ENCODE measurements at places on chromosomes 7 and 10.

- DNase-seq, result no peak
Measured at GRCh38 chr10:101938305-101939007, 94.9 kb upstream of the KCNIP2 start.

- no peak for DNase-seq
Measured at GRCh38 chr10:60276232-60276631, 113.4 kb downstream of the ANK3 start.

- DNase-seq, result no peak
Measured at GRCh38 chr7:146214842-146215241, 98.2 kb downstream of the CNTNAP2 start.

DNA sequence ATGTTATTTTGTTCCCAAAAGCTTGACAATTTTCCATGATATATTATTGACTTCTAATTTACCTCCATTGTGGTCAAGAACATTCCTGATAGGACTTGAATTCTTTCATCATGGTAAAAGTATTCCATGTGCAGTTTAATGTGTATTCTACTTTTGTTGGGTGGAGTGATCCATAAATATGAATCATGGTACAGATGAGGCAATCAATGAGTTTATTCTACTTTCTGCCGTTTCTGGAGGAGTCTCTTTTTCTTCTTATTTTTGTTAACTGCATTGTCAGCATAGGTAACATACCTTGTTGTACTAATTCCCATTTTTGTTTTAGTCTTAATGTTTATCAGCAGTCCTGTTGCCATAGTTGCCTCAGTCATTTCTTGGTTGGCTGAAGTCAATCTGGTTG lies 69.6 kb downstream of the SHOC2 start:
- DNase-seq, result no peak

- no peak for DNase-seq
Measured at GRCh38 chr10:127944256-127944655, 37.4 kb downstream of the PTPRE start.

DNA sequence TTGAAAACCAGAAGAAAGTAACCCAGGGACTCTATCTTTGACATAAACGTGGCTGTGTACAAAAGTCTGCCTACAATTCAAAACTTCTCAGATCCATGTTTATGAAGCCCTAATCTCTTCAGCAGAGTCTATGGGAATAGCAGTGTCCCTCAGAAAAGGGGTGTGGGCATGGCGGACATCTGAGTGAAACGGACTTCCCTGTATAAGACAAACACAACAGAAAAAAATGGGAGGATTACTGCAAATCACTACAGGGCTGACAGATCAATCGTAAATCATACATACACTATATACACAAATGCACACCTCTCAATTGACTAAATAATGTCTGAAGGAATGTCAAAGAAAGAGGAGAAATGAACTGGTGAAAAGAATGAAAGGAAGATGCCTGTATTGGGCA lies 114.0 kb downstream of the ATE1 start:
- DNase-seq, result no peak

- peak; percentile 86 for DNase-seq
Measured at GRCh38 chr10:101031796-101032636, 982 bp downstream of the SFXN3 start.

GRCh38 chr7:48299580-48300169 lies 128.4 kb downstream of the ABCA13 start:
- peak; percentile 60 for DNase-seq

- no peak for DNase-seq
Measured at GRCh38 chr7:112873831-112874553, 83.8 kb upstream of the TMEM168 start.

DNA sequence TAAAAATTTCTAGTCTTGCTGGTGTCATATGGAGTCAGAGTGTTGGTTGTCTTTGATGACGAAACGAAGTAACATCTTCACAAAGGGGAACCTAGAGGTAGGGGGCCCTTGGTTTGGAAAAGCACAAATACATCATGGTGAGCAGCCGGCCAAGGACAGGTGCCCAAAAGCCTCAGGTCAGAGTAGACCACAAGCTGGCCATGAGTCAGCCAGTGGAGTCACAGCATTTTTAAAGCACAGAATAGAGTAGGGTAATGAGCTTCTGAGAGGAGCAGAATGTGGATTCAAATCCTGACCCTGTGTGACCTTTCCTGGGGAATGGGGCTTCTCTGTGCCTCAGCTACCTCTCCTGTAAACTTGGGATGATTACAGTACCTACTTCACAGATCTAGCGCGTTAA lies 5.3 kb downstream of the CAMK2B start:
- no peak for DNase-seq

GRCh38 chr7:143518521-143518920 lies 40.8 kb downstream of the TAS2R41 start:
- no peak for DNase-seq

GRCh38 chr7:116899308-116899707 lies 36.9 kb downstream of the CAPZA2 start:
- DNase-seq, result no peak

DNA sequence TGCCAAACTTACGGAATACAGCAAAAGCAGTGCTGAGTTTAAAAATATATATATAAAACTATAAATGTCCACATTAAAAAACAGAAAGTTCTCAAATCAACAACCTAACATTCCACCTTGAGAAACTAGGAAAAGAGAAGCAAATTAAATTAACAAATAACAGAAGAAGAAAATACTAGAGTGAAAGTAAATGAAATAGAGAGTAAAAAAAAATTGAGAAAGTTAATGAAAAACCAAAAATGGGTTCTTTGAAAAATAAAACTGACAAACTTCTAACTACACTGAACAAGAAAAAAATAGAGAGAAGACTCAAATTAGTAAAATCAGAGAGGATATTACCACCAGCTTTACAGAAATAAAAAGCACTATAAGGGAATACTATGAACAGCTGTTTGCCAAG lies 22.1 kb downstream of the RASGEF1A start:
- DNase-seq, result no peak

DNA sequence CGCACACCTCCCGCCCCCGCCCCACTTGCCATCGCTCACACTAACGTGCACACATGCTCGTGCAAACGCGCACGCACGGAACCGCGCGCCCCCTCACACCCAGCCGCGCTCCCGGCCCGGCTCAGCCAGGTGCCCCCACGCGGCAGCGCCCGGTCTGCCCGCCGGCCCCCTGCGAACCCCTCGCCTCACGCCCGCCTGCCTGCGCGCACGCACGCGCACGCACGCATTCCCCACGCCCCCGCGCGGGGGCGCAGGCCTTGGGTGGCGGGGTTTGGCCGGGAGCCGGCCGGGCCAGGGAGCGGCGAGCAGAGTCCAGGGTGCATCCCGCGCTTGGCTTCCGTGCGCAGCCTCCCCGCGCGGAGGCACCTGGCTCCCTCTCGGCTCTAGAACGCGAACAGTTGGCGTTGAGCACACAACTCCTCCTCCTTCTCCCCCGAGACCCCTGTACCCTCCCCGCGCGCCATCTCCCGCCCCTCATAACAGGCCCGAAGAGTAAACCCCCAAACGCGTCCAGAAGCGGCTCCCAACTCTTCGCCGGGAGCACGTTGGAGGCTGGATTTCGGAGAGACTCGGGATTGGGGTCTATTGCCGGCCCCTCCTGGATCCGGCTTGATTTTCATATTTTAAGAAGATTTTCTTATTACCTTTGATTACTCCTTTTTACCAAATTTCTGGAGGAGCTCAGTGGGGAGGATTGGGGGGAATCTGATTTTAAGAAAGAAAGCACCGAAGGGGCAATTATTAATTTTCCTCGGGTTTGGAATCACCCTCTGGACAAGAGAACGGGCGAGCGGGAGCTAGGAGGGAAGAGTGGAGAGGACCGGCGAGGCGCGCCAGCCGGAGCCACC lies 527 bp upstream of the SORCS3 start:
- no peak for DNase-seq

DNA sequence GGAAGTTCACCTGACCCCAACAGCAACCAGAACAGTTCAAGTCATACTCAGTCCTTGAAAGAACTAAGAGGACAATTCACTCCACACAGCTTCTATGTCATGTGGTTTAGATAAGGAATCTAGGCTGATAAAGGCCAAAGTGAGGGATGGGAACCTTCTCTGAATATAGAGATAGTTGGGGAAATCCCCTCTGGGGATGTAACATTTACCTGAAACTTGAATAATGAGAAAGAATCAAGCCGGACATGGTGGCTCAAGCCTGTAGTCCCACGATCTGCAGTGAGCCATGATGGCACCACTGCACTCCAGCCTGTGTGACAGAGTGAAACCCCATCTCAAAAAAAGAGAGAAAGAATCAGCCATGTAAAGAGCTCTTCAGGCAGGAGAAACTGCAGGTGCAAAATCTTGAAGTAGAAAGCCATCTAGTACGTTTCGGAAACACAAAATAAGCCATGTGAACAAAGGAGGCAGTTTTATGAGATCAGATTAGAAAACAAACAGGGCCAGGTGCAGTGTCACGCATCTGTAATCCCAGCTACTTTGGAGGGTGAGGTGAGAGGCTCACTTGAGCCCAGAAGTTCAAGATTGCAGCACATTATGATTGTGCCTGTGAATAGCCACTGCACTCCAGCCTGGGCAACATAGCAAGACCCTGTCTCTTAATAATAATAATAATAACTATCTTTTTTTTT lies 4.5 kb upstream of the DNMBP start:
- no peak for DNase-seq

- DNase-seq, result no peak
Measured at GRCh38 chr7:122136639-122137245, 7.3 kb downstream of the AASS start.

DNA sequence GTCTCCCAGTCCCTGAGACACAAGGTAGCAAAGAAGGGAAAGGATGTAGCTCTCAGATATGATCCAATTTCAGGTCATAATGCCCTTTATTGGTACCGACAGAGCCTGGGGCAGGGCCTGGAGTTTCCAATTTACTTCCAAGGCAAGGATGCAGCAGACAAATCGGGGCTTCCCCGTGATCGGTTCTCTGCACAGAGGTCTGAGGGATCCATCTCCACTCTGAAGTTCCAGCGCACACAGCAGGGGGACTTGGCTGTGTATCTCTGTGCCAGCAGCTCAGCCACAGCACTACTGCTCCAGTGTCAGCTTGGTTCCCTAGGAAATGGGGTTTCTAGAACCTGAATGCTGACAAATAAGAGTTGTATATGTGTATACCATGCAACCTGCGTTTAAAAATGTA lies 74.6 kb upstream of the PRSS58 start:
- no peak for DNase-seq

DNA sequence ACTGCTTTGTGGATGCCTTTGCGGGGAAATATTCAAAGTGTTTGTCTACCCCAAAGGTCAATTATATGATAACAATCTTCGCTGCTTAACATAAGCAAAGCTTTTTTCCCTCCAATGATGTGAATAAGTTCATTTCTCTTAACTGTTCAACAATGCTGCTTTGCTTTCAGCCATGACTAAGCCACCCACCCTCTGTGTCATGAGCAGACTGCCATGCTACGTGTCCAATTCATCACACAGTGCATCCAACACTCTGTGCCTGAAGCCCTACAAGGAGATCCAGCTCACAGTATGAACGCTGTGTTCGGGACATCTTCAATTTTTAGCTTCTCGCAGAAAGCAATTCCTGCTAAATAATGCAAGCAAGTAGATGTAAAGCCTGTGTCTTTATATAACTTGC lies 5.7 kb upstream of the TAS2R40 start:
- DNase-seq, result no peak

DNA sequence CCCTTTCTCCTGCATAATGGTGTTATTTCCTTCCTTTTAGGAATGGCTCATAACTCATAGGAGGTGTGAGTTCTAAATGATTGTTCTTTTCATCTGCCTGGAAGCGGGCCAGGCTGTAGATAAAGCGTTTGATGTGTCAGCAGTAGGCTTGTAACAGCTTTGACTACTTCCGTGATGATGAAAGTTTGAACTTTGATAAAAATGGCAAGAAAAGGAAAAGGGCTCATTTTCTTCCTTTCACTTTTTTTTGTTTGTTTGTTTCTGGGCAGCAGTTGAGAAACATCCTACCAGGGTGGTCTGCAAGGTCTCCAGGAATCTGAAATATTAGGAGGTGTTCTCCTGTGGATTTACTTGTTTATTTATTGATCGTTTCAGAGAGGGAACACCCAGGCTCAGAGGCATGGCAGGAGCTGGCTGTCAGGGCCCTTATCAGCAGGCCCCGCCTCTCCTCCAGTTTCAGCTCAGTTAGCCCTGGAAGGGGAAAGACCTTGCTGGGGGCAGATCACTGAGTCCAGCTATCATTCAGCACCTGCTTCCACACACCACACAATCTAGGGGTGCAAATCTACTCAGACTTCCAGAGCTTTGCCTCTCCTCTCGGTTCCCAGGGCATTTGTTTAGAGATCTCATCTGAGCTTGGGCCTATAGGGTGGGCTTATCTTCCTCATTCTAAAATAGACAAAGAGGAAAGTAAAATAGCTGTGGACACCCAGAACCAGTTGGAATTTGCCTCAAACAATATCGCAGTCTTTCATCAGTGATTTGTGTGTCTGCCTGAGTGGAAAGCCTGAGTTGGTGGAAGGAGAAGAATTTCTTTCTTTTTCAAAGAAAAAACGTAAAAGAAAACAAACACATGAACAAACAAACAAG lies 130.9 kb downstream of the BMPER start:
- DNase-seq, result no peak

DNA sequence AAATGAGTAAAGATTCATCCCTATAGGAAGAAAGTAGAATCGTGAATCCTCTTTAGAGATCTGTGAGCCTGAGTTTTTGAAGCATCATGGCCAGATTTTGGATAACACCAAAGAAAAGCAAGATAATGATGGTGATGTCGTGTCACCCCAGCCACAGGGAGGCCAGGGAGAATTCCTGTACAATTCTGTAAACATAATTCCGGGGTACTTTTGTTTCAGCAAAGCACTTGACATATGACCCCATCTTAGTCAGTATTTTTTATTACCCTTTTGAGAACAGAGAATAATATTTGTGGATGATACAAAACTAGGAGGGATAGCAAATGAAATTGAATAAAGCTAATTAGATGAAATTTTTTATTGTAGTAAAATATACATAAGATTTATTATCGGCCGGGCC lies 33.8 kb downstream of the NACAD start:
- DNase-seq, result no peak

- DNase-seq, result no peak
Measured at GRCh38 chr10:83647526-83647925, 491.8 kb upstream of the GHITM start.

DNA sequence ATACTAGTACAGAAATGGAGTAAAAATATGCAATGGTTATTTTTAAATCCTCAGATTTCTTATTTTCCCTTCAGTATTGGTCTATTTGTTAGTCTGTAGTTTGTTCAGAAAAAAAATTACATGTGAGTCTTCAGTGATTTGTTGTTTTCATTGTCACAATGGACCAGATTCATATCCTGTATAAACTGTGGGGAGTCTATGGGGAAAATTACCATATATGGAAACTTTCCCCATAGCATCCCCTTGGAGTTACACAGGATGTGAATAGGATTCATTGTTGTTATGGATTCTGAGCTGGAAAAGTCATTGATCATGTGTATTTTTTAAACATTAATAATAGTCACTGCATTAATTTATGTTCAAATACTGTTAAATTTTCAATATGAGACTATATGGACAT lies 72.6 kb downstream of the ST7 start:
- no peak for DNase-seq

- no peak for DNase-seq
Measured at GRCh38 chr10:113310347-113310746, 242.5 kb upstream of the HABP2 start.

GRCh38 chr7:40221836-40222235 lies 87.0 kb downstream of the SUGCT start:
- no peak for DNase-seq

- no peak for DNase-seq
Measured at GRCh38 chr7:103793614-103794013, 195.8 kb downstream of the RELN start.
